D341Med (cell line): ENCODE measurements at places on chromosomes 13 and 19.
A peak's percentile ranks its signal among the peaks of the same experiment; 100 is the strongest.

- no peak for DNase-seq
Measured at GRCh38 chr19:48395170-48395455, 1.6 kb downstream of the GRIN2D start.

GRCh38 chr13:27151798-27152599 is 19.6 kb downstream of the USP12 start:
- DNase-seq = no peak

- DNase-seq = no peak
Measured at GRCh38 chr13:79740991-79741390, 260.0 kb downstream of the NDFIP2 start.

- DNase-seq = no peak
Measured at GRCh38 chr19:7382694-7383093, 34.0 kb downstream of the ARHGEF18 start.

DNA sequence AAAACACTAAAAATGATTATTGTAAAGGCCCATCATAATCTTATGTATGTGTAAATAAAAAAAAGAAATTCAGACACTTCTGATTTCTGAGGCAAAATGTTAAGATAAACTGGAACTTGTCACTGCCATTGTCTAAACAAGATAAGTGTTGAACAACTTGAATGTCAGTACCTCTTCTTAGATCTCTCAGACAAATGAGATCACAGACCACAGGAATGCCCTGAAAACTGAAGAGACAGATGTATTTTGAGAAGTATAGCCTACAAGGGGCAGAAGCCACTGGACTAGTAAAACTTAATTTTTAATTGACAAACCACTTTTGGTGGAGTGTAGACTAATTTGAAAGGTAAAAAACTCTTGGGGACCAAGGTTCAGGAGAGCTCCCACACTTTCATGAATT is 375.5 kb upstream of the SLITRK5 start:
- DNase-seq = no peak

GRCh38 chr13:44133626-44134025 is 240.0 kb upstream of the SERP2 start:
- no peak for DNase-seq

GRCh38 chr19:4829001-4829712 is 2.4 kb downstream of the TICAM1 start:
- peak; percentile 47 for DNase-seq

GRCh38 chr13:104315606-104316005 is 1249.4 kb upstream of the SLC10A2 start:
- no peak for DNase-seq

DNA sequence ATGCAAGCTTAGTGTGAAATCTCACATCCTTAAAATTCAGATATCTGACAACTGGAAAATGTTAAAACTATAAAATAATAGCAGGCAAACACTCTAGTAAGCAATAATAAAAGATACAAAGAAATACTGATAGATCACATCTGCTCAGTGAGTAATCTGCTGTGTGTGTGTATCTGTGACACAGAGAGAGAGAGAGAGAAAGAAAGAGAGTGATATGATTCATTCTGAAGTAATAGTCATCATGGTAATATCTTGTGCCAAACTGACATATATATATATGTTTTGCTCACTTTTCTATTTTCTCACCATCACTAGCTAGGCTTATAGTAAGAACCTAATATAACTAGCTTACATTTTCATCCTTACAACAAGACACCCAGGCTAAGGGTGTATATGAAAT is 288.0 kb upstream of the SLITRK6 start:
- no peak for DNase-seq

DNA sequence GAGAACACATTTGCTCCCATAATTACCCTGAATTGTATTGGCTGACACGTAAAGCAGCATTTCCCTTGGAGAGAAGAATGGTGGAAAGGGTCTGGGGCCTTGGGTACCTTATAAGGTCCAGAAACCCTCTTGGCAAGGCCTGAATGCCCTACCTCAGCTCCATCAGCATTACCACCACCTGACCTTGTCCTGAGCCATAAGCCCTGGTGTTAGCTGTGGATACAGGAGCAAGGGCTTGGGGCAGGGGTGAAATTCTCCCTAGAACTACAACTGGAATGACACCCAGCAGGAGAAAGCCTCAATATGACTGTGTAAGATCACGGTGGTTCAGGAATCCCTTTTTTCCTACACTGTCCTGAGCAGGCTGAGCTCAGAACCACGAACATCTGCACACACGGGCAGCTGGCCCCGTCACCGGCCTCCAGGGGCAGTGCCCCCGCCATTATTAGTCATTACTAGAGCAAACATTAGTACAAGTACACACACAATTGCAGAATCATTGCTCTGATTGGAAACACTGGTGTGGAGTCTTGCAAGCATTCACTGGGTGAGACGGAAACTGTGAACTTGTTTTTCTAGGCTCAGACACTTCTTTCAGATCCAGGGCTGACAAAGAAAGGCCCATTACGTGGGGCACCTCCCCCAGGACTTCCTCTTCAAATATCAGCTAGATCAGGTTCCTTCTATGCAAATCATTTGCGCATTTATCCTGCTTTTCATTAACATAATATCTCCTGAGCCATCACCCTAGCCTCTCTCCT is 26.8 kb upstream of the MTIF3 start:
- no peak for DNase-seq

DNA sequence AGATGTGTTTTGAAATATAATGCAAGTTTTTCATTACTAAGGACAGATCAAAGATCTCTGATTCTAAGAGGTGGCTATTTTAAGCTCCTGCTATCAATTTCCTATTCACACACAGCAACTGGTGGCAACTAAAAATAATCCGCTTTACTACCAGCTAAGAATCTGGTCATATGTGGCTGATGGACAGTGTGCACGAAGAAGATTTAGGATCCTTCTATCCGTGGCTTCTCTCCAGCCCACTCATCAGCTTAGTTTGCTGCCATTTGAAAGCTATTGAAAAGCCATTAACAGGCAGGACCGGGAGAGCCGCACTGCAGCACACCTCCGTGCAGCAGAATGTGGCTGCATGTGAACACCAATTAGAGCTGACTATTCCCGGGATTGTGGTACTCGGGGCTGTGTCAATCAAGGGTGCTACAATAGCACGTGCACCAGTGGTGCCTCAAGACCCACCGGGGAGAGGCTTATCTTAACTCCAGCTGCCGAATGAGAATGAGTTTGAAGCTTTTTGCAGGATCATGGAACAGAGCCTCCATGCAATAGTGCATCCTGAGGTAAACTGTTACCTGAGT is at the start of gene MYO16:
TSS of gene MYO16 (plus strand) at position 431 of the 572 bp plus-strand sequence. CDS start 234 bp downstream, outside the sequence.
- no peak for DNase-seq

DNA sequence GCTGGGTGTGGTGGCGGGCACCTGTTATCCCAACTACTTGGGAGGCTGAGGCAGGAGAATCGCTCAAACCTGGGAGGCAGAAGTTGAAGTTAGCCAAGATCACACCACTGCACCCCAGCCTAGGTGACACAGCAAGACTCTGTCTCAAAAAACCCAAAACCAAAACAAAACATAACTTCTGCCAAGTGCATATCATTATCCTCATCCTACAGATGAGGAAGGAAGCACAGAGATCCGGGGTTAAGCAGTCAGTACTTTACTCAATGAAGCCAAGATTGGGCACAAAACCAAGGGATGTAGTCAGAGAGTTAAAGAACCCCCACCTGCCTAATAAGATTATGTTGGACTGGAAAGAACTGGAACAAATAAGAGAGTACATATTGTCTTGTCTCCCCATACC is 5.5 kb upstream of the TMTC4 start:
- no peak for DNase-seq

DNA sequence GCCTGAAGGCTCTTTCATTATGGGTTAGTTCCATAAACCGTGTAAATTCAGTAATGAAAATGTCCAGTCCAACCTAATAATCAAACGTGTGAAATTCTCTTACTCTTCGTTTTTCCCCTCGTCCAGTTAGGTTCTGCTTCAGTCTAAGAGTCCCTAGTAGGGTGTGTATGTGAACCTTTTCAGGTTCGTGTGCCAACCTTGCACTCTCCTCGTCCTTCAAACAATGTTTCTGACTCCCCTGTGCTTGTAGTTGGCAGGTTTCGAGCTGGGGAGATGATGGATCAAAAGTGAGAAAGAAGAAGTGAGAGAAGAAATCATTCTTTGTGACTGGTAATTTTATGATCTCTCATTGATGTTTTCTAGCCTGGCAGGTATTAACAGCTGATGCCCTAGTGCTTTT is 366.1 kb downstream of the GPC5 start:
- no peak for DNase-seq

GRCh38 chr13:35781036-35782000 is 304.8 kb upstream of the MAB21L1 start:
- no peak for DNase-seq

DNA sequence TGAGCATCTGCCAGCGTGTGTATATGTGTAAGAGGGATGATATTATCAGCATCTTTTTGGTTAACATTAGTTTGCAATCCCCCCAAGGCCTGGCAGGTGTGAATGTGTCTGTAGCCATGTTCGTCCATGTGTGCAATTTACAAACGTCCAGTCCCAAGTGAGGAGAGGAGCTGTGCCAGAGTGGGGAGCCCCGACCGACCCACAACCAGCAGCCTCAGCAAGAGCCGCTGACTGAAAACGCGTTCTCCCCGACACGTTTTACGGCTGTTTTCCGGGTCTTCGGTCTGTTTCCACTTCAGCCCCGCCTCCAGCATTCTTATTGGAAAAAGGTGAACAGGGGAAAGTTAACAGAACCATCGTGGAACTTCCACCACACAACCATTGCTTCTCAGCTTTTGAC is 119.1 kb upstream of the SOX1 start:
- DNase-seq = no peak

DNA sequence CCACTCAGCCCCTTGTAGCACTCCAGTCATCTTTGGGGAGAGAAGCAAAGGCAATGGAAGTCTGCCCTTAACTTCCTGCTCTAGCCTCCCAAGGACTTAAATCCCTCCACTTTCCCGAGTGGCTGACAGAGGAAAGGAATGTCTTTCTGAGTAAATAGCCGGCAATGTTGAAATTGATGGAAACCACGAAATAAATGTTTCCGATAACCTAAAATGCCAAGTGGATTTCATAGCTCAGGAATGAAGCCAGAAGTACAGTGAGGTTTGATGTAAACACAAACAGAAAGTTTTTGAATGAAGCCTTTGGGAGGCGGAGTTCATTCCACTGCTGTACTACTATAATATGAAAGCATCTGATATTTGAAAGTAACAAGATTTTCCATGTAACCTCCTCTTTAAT is 14.0 kb upstream of the TBC1D4 start:
- no peak for DNase-seq

GRCh38 chr13:106182404-106182803 is 353.1 kb downstream of the EFNB2 start:
- DNase-seq = no peak

DNA sequence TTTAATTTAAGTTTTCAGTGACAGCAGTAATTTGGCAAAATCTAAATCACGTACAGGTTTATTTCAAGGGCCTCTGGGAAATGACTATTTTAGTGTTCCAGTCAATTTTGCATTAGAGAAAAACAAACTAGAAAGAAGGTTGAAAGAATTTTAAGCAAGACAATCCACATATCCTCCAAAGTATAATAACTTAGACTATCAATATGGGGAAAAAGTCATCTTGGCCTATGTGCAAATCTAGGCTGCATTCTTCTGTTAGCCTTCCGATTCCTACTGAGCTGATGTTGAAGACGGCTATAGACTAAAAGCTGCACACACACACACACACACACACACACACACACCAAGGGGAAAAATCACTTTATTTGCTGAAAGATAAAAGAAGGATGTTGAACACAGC is 81.3 kb downstream of the SLITRK6 start:
- no peak for DNase-seq

GRCh38 chr19:29393915-29394460 is 131.8 kb upstream of the VSTM2B start:
- no peak for DNase-seq

- peak; percentile 43 for DNase-seq
Measured at GRCh38 chr13:78121459-78122348, 203.1 kb upstream of the EDNRB start.

DNA sequence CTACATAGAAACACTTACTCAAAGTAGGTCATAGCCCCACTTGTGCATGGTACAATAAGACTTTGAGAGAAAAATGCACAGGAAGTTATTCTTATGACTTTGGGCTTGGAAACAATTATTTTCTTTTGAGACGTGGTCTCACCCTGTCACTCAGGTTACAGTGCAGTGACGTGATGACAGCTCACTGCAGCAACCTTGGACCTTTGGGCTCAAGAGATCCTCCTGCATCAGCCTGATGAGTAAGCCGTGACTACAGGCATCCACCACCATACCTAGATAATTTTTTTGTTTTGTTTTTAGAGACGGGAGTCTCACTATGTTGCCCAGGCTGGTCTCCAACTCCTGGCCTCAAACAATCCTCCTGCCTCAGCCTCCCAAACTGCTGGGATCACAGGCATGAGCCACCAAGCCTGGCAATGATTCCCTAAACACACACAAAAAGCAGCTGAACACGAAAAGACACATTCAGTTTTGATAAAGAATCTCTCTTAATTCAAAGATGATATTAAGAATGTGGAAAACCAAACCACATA is 17.9 kb downstream of the NLRP9 start:
- no peak for DNase-seq

- no peak for DNase-seq
Measured at GRCh38 chr13:24092108-24092507, 68.4 kb upstream of the SPATA13 start.

DNA sequence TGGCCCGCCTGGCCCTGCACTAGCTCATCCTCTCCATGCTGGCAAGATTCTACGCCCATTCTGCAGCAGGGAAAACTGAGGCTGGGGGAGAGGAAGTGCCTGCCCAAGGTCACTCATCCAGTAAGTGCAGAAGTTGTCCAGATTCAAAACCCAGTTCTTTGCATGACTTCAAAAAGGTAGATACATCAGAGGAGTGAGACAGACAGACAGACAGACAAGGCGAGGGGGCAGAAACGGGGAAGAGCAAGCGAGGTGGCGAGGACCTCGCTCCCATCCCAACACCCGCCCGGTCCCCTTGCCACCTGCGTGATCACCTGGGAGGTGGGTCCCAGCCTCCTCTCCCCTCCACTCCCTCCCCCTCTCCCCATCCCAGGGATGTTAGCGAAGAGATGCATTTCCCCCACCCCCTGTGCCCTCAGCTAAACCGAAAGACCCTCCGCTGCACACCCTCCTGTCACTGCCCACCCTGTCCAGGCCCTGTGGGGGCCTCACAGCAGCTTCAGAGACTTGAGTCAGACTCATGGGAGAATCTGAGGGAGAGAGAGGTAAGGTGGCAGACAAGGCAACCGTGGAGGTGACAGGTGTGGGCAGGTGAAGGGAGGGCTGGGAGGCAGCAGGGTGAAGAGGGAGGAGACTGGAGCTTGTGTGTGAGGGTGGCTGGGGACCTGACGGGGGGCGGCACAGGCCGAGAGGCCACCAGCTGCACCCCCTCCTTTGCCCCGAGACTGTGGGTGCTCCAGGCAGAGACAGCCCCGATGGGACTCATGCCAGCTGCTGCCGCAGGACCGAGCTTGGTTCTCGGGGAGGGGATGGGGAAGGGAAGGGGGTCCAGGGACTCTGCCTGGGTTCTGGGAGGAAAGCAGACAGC is 18.9 kb downstream of the LRRC4B start:
- no peak for DNase-seq

DNA sequence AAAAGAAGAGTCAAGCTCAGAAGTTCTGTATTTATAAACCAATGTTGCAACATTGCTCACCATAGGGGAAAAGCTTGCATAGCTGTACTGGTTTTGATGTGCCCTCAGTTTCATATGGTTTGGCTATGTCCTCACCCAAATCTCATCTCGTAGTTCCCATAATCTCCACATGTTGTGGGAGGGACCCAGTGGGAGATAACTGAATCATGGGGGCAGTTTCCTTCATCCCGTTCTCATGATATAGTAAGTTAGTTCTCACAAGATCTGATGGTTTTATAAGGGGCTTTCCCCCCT is 73.9 kb downstream of the TNFRSF19 start:
- no peak for DNase-seq
